ENCODE measurements at places on chromosomes 12 and 14.

GRCh38 chr12:28172434-28173030, 17.7 kb upstream of the CCDC91 start:
- DNase-seq: peak; percentile 50

DNA sequence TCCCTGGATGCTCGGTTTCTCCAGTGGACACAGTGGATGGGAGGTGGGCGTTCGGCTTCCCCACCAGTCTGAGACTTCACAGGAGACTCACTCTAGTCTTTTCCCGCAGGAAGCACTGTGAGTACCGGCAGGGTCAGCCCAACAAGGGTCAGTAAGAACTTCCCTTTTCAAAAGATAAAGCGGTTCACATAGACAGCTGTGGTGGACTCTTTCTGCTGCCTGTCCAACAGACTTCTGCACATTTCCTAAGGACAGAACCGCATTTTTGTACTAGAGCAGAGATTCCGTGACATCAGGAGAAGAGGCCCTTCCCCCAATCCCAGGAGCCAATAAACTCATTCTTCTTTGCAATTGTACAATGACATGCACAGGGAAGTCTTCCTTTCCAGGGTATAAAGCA, 10.4 kb downstream of the LTBR start:
- DNase-seq: no peak

GRCh38 chr12:45184147-45184963, 31.5 kb upstream of the ANO6 start:
- no peak for DNase-seq

GRCh38 chr12:3587402-3588013, 96.5 kb downstream of the PRMT8 start:
- DNase-seq: no peak

DNA sequence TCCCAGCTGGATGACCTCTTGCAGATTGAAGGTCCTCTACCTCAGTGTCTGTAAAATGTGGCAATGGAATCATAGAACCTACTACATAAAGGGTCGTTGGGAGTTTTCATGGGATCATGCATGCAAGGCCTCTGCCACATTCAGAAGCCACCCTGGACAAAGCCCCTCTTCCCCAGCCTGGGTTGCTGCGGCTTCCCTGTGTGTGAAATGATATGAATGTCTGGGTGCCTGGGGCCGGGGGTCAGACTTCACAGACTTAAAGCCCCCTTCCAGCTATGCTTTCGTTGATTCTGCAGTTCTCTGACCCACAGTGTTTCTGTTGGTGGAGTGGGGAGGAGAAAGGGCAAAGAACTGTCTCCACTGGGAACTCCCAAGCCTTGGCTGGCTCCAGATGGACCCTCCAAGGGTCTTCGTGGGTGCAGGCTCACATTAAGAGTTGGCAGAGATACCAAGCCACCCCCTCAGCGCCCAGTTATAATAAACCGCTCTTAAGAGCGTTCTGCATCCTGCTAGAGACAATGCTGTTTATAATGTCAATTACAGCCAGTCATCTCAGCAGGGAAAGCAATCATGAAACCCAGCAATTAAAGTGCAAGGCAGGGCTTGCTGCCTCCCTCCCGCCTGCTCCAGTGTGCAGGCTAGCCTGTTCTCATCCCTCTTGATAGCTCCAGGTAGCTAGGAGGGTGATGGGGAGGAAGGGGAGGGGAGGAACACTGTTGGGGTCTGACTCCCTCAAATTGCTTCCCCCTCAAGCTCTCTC, 210.9 kb upstream of the FKBP4 start:
- no peak for DNase-seq

DNA sequence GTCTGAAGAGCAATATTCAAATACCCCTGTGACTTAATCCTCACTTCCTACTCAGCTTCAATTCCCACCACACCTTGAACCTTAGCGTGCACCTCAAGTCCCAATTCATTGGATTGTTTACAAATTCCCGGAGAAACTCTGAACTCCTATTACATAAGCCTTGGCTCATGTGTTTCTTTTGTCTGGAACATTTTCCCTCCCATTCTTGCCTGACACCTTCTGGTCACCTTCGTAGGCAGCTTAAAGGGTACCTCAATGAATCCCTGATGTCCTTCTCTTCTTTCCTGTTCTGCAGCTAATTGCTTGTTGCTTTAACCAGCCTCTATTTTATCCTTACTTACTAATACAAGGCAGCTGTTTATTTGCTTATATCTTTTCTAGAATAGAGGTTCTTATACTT, 85.0 kb upstream of the SEL1L start:
- DNase-seq: no peak

DNA sequence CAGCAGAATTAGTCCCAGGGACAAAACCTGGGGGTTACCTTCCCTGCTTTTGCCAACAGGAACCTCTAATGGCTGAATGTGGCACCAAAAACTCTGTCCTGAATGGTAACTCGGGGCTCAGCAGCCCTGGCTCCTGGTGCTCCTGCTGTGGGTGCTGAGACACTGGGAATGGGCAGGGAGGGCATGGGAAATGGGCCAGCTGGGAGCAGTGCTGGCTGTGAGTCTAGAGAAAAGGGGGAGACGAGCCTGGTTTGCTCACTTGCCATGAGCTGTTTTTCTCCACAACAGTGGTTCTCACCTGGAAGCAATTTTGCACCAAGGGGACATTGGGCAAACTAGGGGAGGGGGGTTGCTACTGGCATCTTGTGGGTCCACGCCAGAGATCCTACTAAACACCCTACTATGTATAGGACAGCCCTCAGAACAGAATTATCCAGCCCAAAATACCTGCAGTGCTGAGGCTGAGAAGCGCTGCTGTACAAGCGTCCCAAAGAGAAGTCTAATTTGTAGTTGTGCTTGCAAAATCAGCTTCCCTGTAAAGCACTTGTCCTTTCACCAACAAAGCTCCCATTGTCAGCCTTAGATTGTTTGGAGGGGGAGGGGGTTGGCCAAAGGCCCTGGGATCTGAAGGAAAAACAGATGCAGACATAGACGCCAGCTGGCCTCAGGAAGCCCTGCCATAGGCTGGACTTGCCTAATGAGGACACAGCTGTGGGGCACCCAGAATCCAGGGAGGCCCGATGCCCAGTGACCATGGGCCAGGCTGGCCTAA, 3.6 kb downstream of the LRRC74A start:
- DNase-seq: no peak

DNA sequence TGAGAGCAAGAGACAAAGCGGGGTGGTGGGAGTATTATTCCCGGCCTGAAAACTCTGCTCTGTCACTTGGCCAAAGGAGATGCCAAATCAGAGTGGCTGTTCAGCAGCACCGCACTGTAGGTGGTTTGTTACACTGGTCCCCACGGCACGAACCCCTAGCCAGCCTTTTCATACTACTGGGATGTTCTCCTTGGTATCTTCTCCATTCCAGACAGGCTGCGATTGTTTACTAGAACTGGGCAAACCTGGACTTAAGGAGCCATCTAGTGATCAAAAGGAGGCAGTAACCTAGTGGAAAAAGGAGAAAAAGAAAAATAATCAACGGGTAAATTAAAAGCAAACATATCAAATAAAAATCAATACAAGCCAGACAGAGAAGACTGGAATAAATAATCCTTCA, 58.9 kb upstream of the TMTC2 start:
- peak; percentile 33 for DNase-seq

DNA sequence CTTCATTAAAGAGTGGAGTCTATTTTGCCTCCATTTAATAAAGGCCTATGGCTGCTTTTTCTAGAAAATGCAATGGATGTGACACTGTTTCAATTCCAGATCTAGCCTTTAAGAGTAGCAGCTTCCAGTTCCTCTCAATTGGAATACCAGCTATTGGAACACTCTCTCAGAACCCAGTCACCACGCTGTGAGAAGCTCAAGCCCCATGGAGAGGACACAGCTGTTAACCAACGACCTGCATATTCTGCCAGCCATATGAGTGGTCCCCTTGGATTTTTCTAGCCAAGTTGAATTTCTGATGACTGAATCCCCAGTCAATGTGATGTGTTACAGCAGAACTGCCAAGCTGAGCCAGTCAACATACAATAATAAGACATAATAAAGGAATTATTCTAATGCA, 131.8 kb downstream of the TMTC3 start:
- no peak for DNase-seq

GRCh38 chr14:94423453-94424056, 29.0 kb downstream of the SERPINA11 start:
- DNase-seq: peak; percentile 87

- DNase-seq: no peak
Observed at GRCh38 chr12:110058875-110059615, 10.7 kb upstream of the C12orf76 start.

GRCh38 chr14:96964726-96965415, 167.7 kb downstream of the VRK1 start:
- no peak for DNase-seq

GRCh38 chr14:35480119-35480769, 53.7 kb upstream of the INSM2 start:
- no peak for DNase-seq

- no peak for DNase-seq
Observed at GRCh38 chr12:25771041-25771440, 187.4 kb upstream of the RASSF8 start.

GRCh38 chr12:3613641-3614395, 122.8 kb downstream of the PRMT8 start:
- no peak for DNase-seq

DNA sequence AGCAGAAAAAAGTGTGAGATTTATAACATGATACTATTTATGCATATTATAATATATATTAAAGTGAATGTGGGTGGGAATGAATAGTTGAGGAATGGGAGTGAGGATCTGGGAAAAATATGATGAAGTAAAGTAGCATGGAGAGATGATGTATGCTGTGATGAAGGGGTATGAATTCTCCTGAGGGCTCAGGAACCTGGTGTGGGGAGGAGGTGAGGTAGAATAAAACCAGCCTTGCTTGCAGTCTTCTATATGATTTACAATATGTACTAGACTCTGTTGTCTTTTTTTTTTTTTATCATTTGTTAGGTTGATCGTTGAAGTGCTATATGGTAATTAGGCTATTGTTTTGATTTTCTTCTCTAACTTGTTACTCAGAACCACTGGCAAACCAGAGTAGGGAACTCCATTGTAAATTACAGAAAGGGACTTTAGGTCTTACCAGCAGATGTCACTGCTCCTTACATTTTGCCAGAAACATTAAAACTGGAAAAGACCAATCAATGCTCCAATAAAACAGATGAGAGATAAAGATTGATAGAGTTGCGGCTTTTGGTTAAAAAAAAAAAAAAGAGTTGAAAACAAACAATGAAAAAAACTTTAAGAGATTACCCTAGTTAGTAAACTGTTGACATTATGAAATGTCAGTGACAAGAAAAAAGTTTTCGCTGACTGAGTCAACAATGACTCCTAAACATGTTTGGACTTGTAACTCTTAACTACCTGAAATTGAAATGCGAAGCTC, 39.9 kb downstream of the ATL1 start:
- DNase-seq: peak; percentile 31

- DNase-seq: no peak
Observed at GRCh38 chr14:50085570-50086320, 30.6 kb downstream of the VCPKMT start.

GRCh38 chr12:122203301-122204166, at the start of gene B3GNT4:
TSS of gene B3GNT4 (plus strand) at chr12:122203709. CDS start at chr12:122204619, 910 bp downstream.
- peak; percentile 80 for DNase-seq

Data from hepatocyte (in vitro differentiated cells).